Endodermal cell (in vitro differentiated cells): ENCODE measurements at places on chromosomes 3 and 15. TPM values are rescaled to one million over a fixed set of nuclear protein-coding genes. Genes with fewer than 3 reads are reported as not detected.

DNA sequence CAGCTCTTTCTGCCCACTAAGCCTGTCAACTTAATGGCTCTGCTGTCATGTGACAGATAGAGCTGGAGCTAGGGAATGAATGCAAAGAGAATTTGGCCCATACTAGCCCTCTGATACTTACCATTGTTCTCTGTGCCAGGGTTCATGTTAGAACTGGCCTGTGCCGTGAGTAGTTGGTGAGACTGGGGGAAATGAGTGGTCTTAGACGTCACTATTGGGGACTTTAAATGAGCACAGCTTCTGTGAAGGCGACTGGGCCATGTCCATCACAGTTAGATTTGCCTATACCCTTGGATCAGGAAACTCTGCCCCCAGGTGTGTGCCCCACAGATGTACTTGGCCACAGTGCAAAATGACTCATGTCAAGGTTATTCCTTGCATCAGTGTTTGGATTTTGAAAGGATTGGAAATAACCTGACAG lies 124.9 kb downstream of the PTPRG start:
- no peak overlapping the region for H3K27ac ChIP-seq
- H3K4me1 ChIP-seq, result peaks cover 20% of the 10 kb centered on the region
- no peaks in the 10 kb centered on the region for H3K27me3 ChIP-seq
- no peak overlapping the region for H3K4me3 ChIP-seq

DNA sequence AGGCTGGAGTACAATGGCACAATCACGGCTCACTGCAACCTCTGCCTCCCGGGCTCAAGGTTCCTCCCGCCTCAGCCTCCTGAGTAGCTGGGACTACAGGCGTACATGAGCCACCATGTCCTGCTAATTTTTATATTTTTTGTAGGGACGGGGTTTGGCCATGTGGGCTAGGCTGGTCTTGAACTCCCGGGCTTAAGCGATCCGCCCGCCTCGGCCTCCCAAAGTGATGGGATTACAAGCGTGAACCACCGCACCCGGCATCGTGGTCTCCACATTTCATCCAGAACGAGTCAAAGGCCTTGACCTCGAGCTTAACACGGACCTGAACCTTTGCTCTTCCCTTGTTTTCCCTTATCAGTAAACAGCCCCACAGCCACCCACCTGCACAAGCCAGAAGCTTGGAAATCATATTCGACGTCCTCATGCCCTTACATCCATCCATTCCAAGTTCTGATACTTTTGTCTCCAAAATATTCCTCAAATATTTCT lies 1.4 kb upstream of the PTPN23 start:
- no peaks in the 10 kb centered on the region for H3K27me3 ChIP-seq
- H3K36me3 ChIP-seq, result peaks cover 11% of the 10 kb centered on the region
- no peak overlapping the region for H3K27ac ChIP-seq
- H3K4me3 ChIP-seq, result peak overlapping the region; percentile 99
- no peaks in the 10 kb centered on the region for H3K4me1 ChIP-seq
- DNase-seq, result no peak

- no peaks in the 10 kb centered on the region for H3K36me3 ChIP-seq
- no peak overlapping the region for H3K4me3 ChIP-seq
- no peak overlapping the region for H3K27ac ChIP-seq
- no peaks in the 10 kb centered on the region for H3K27me3 ChIP-seq
- peaks cover 5% of the 10 kb centered on the region for H3K4me1 ChIP-seq
These were observed 20.4 kb downstream of the RBP1 start for GRCh38 chr3:139518926-139519842.

DNA sequence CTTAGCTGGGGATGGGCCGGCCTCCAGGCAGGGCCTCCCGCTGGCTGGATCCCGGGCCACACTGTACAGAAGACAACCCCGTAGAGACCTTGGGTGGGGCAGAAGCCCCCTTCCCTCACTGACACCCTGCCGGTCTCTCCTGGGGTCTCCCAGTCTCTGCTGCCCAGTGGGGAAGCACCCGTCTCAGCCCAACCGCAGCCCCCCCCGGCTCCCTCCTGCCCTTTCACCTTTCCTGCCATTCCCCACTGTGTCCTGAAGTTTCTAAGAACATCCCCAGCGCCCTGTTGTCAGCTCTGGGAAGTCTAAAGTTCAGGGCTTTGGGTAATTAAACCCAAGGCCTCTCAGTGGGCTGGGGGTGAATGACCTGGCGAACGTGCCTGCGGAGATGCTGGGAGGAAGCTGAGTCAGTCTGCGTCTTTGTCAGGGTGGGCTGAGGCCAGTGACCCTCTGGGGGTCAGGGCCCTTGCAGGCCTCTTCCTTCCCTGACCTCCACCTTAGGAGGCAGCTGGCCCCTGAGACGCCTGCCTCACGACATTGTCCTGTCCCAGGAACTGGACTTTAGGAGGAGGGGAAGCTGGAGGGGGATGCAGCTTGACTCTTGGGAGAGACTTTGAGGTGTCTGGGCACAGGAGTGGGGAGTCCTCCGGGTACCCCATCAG lies 1.4 kb upstream of the SLC51A start:
- no peak overlapping the region for H3K27ac ChIP-seq
- H3K4me3 ChIP-seq, result no peak overlapping the region
- no peaks in the 10 kb centered on the region for H3K27me3 ChIP-seq
- H3K4me1 ChIP-seq, result peaks cover 6% of the 10 kb centered on the region

- peak within 1 kb of the TSS; percentile 72 for H3K27ac ChIP-seq
- H3K4me3 ChIP-seq, result peak within 1 kb of the TSS; percentile 85
- DNase-seq, result peak; percentile 90
- H3K27me3 ChIP-seq, result peaks cover 27% of the 10 kb centered on the region
- H3K4me1 ChIP-seq, result peaks cover 6% of the 10 kb centered on the region
These were observed at the start of gene GAP43 for GRCh38 chr3:115623044-115623868. TSS of gene GAP43 (plus strand) at chr3:115623510. CDS start at chr3:115623690, 180 bp downstream.

Gene TMEM212
- not detected in 2 replicates for total RNA-seq
